ENCODE measurements at places on chromosomes 12 and 14. TPM values are rescaled to one million over a fixed set of nuclear protein-coding genes. Genes with fewer than 3 reads are reported as not detected.

The FOXG1 gene
- total RNA-seq: not detected

The CD163L1 gene
- not detected for total RNA-seq

The C12orf60 gene
- total RNA-seq: 2.3 TPM

The BCL2L2 gene
- total RNA-seq: 22.5 TPM

The SOAT2 gene
- total RNA-seq: not detected

The GNB3 gene
- 3.2 TPM for total RNA-seq

The CCDC88C gene
- total RNA-seq: not detected

The IFI27L1 gene
- 14.2 TPM for total RNA-seq

The CIROP gene
- total RNA-seq: not detected

The OTOGL gene
- total RNA-seq: 1.3 TPM

The POTEM gene
- total RNA-seq: not detected
